Esophagus mucosa (tissue), 1 donor: ENCODE measurements at places on chromosomes 2 and 18. TPM values are rescaled to one million over a fixed set of nuclear protein-coding genes. Genes with fewer than 3 reads are reported as not detected.

DAW1 gene
- not detected for total RNA-seq

IL1B gene
- total RNA-seq: 4.1 TPM

SH2D6 gene
- total RNA-seq: 0.12 TPM

DNAJC5G gene
- total RNA-seq: not detected

SRD5A2 gene
- total RNA-seq: not detected

HOXD10 gene
- 0.24 TPM for total RNA-seq

MARCHF4 gene
- total RNA-seq: not detected

HOXD9 gene
- 1.1 TPM for total RNA-seq

LRRTM1 gene
- total RNA-seq: not detected

IL36A gene
- total RNA-seq: 167 TPM

TCF4 gene
- total RNA-seq: 25.1 TPM

PIK3C3 gene
- 23.1 TPM for total RNA-seq

RAX gene
- total RNA-seq: not detected

BOLL gene
- total RNA-seq: not detected

KIAA2012 gene
- not detected for total RNA-seq

TBR1 gene
- not detected for total RNA-seq

COLEC12 gene
- 0.68 TPM for total RNA-seq

IKZF2 gene
- 66.4 TPM for total RNA-seq

CRYGC gene
- not detected for total RNA-seq

MGAT4A gene
- 5.6 TPM for total RNA-seq

GLI2 gene
- 0.72 TPM for total RNA-seq

FEV gene
- total RNA-seq: not detected

WDR35 gene
- 2.4 TPM for total RNA-seq

SERPINB3 gene
- total RNA-seq: 879 TPM

WDR54 gene
- total RNA-seq: 4.3 TPM

SLC9A4 gene
- total RNA-seq: 0.08 TPM
